Activated naive CD8-positive, alpha-beta T cell treated with anti-CD3 and anti-CD28 coated beads, Interleukin-2, amount 50 U/mL, for 16 hours (primary cell): ENCODE measurements at places on chromosomes 4 and X.

DNA sequence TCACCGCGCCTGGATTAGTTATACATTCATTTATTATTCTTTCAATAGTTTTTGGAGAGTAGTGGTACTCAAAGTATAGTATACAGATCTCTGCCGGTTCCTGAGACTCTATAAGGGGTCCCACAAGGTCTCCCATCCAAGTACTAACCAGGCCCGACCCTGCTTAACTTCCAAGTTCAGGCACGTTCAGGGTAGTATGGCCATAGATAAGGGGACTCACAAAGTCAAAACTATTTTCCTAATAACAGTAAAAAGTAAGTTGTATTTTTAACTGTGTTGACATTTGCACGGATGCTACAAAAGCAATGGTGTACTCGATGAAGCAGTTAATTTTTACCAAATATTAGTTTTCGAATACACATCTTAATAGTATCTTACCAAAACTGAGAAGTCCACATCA is 84.4 kb upstream of the STK26 start:
- no peak for DNase-seq

- DNase-seq = no peak
Observed at GRCh38 chrX:40877887-40878286, 142.5 kb upstream of the MED14 start.

GRCh38 chr4:159390648-159391047 is 287.8 kb downstream of the RAPGEF2 start:
- no peak for DNase-seq

DNA sequence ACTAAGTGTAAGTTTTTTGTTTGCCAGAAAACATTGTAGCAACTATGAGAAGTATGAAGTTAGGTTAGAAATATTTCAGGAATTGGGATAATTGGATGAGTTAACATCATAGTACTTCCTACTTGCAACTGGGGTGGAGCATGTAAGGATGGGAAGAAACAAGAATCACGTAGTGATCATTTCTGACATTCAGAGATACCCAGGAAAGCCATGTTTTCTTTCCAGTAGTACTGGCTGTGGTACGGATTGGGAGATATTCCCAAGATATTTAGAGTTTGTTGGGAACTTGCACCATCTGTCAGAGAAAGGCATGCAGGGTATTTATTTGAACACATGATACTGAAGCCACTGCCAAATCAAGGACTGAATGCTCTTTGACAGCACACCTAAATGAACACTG is 87.6 kb upstream of the SLC4A4 start:
- no peak for DNase-seq

GRCh38 chr4:177047070-177047850 is 254.5 kb upstream of the VEGFC start:
- peak; percentile 21 for DNase-seq

DNA sequence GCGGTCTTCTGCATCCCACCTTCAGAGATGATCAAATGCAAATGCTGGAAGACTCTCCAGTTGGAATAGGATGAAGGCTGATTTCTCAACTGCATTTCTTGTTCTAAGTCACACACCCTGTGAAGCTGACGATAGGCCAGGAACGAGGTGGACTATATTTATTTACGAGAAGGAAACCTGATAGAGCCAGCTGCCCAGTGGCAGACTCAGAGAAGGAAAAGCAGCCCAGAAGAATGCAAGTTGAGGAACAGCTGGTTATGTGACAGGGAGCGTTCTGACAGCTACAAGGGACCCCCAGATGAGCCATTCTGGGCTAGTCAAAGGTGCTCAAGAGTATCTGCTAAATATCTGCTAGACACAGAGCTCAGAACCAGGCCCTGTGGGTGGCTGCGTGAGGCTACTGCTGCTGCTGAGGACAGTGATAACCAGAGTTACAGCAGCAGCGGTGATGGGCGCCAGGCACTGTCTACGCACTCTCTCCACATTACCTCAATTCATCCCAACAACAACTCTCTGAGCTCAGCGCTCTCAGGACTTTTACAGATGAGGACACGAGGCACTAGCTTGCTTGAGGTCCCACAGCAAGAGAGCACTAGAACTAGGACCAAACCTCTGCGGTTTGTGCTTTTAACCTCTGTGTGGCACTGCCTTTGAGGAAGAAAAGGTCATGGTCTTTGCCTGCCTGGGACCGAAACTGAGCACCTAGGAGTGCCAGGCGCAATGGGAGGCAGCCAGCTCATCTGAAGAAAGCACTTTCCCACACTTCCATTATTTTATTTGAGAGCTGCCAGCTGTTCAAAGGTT is 69.0 kb downstream of the GATB start:
- DNase-seq = no peak

- no peak for DNase-seq
Observed at GRCh38 chr4:143016171-143016570, 168.5 kb upstream of the USP38 start.

DNA sequence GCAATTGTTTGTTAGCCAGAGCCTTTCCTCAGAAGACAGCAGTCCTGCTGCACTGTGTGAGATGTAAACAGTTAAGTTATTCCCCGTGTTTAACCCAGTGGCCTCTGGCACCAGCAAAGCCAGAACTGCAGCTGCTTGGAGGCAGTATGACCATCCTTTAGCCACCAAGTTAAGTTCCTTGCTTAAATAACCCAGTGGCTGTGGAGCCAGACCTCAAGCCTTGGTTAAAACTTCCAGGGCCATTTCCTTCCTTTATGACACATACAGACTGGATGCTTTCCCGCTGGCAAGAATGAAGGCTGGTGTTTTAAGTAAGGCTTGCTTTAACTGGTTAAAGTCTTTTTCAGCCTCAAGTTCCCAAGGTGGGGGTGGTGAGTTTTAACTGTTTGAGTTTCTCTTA is 379.8 kb downstream of the DCAF12L2 start:
- DNase-seq = no peak

DNA sequence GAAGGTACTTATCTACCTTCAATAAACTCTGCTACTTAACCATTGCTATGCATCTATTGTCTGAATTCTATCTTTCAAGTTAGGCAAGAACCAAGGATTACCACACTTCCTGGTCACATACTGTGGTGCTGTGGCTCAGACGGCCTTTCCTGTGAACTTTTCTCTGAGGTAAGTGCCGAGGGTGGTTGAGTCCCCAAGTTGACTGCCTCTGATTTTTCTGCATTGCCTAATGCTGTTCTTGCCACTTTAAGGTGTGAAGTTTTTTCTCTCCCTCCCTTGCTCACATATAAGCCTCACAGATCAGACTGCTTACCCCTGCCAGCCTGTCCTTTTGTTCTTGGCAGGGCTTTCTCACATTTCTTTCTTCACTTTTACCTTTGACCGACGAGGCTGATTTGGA is 348.0 kb upstream of the POU3F4 start:
- DNase-seq = no peak

GRCh38 chr4:89212666-89213381 is 94.8 kb downstream of the GPRIN3 start:
- no peak for DNase-seq

- DNase-seq = no peak
Observed at GRCh38 chrX:119755981-119756533, 2.3 kb upstream of the SOWAHD start.
